GM23338 (cell line): ENCODE measurements at places on chromosomes 6 and 20. TPM values are rescaled to one million over a fixed set of nuclear protein-coding genes. Genes with fewer than 3 reads are reported as not detected.

GRCh38 chr20:61712688-61713087, 353.0 kb downstream of the TAF4 start:
- H3K36me3 ChIP-seq, result no peaks in the 10 kb centered on the region
- no peaks in the 10 kb centered on the region for H3K27me3 ChIP-seq
- no peak for DNase-seq
- H3K27ac ChIP-seq, result no peak overlapping the region
- H3K4me3 ChIP-seq, result no peak overlapping the region

DNA sequence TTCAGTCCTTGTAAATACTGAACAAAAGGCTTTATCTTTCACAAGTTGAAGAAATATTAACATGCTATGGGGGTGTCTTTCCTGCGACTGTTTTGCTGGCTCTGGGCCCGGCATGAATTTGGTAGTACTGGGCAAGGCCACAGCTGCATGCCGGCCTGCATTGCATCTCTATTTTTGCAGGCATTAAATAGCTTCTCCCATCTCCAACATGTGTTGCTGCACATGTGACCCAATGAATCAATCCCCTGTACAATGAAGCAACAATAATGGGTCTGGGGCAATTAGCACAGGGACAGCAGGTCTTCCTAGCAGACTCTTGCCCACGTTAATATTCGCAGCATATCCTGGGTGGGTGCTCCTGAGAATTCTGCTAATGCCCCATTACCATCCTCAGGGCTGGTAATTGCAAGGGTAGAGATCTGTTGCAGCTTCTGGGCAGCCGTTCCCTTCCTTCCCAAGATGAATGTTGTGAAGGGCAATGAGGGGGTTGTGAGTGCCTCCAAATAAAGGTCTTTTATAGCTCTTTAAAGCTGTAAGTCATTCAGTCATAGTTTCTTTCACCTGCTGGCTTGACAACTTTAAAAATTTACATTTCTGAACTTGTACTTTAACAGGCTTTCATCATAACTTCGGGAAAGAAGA, 24.3 kb upstream of the CDYL start:
- no peak overlapping the region for H3K27ac ChIP-seq
- H3K27me3 ChIP-seq, result peaks cover 28% of the 10 kb centered on the region
- no peak for DNase-seq
- no peak overlapping the region for H3K4me3 ChIP-seq
- H3K36me3 ChIP-seq, result no peaks in the 10 kb centered on the region
- H3K4me1 ChIP-seq, result peaks cover 13% of the 10 kb centered on the region; the same call in 1 of the 2 replicates

- peaks cover 21% of the 10 kb centered on the region for H3K4me1 ChIP-seq
- DNase-seq, result no peak
- H3K36me3 ChIP-seq, result no peaks in the 10 kb centered on the region; the same call in 1 of the 2 replicates
- peaks cover 18% of the 10 kb centered on the region for H3K27me3 ChIP-seq
- no peak overlapping the region for H3K27ac ChIP-seq
- no peak overlapping the region for H3K4me3 ChIP-seq
These were observed 1.9 kb upstream of the C20orf204 start for GRCh38 chr20:64033981-64034493.

The PSORS1C2 gene
- not detected in 2 replicates for total RNA-seq

DNA sequence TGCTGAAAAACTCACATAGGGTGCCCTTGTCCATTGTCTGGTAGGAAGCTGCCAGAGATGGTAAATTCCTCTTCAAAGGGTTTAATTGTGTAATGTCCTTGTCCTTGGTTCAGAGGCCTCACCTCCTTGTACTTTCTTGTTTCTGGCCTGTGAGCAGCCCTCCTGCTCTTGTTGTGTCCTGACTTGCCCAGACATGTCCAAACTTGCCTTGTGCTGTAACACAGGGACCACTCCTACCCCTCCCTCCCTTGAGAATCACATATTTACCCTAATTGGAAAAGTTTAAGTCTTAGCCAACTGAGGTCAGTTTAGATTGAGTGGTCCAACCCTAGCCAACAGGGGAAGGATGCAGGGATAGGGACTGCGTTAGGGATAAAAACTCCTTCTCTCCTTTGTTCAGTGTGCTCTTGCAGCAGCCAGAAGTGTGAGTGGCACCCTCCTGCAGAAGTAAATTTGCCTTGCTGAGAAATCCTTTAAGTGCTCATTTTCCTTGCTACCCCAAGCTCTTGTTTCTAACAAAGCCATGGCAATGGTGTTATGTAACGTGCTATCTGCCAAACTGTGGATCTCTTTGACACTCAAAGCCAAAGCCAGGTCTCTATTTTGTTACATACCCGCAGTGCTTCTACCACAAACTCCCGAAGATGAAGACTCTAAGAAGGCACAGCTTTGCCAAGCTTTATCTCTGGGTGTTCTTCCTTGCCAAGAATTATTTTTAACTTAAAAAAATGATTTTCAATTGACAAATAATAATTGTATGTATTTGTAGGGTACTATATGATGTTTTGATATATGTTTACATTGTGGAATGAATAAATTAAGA, 414.5 kb downstream of the ESR1 start:
- no peaks in the 10 kb centered on the region for H3K4me1 ChIP-seq
- DNase-seq, result no peak
- peaks cover 15% of the 10 kb centered on the region for H3K36me3 ChIP-seq

DNA sequence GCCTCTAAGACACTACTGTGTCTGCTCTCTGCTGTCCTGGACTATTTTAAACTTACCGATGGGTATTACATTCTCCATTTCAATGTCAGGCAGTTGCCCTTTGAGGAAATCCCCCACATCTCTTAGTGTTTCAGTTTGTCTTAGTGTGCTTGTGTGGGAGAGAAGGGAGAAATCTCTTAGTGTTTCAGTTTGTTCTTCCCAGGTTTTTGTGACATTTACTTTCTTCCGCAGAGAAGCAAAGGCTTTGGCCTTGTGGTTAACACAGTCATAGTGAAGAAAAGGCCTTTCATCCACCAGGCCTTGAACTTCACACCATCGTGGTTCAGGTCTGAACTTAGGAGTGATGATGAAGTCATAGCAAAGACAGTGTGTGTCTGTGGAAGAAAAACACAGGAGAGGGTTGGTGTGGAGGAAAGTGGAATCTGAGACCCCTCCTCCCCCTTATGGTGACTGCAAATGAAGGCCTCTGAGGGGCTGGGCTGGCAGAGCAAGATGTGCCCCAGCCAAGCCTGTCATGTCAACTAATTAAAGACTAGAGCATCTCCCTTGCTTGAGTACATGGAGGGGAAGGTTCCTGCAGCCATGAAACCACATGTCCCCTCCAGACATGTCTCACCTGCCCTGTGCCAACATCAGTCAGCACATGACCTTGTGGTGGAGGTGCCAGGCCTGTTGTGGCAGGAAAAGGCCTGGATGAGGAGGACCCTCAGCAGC, 23.9 kb downstream of the RAET1L start:
- no peak overlapping the region for H3K4me3 ChIP-seq
- no peaks in the 10 kb centered on the region for H3K36me3 ChIP-seq
- H3K27me3 ChIP-seq, result peaks cover 52% of the 10 kb centered on the region

DNA sequence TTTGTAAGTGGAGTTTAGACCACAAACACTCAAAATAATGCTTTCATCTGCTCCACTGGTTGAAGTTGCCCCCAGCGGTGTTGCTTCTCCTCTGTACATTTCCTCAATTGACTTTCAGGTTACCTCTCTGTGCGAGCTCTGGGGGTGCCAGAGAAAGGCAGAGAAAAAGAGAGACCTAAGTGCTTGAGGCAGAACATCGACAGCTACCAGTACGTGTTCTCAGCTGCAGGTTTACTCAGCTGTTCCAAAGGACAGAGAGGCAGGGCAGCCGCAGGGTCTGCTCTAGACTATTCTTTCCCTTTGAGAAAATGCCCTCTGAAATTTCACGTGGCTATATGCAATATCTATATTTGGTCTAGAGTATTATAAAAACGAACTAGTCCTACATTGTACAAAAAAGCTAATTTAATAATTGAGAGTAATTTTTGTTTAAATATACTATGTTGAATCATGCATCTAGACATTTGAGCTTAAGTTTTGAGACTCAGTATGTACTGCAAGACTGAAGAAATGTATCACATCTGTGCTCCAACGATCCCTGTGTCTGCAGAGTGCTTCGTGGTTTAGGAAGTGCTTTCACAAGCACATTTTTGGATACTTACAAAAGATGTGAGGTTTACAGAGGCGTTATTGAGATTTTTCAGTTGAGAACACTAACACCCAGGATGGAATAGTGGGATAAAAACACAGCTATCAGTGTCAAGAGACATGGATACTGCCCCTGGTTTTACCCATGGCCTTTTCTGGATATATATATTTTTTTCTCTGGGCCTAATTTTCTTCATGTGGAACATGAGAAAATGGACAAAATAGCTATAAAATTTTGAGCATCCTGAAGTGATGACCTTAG, 453.6 kb upstream of the FLRT3 start:
- H3K36me3 ChIP-seq, result no peaks in the 10 kb centered on the region
- DNase-seq, result no peak
- H3K27me3 ChIP-seq, result no peaks in the 10 kb centered on the region
- no peak overlapping the region for H3K4me3 ChIP-seq
- H3K27ac ChIP-seq, result no peak overlapping the region
- H3K4me1 ChIP-seq, result no peaks in the 10 kb centered on the region

The LAMA2 gene
- 4.4 and 6.4 TPM in 2 replicates for total RNA-seq

GRCh38 chr20:56223352-56223751, 25.2 kb upstream of the MC3R start:
- H3K27ac ChIP-seq, result no peak overlapping the region
- no peaks in the 10 kb centered on the region for H3K36me3 ChIP-seq
- DNase-seq, result no peak
- H3K4me3 ChIP-seq, result no peak overlapping the region

DNA sequence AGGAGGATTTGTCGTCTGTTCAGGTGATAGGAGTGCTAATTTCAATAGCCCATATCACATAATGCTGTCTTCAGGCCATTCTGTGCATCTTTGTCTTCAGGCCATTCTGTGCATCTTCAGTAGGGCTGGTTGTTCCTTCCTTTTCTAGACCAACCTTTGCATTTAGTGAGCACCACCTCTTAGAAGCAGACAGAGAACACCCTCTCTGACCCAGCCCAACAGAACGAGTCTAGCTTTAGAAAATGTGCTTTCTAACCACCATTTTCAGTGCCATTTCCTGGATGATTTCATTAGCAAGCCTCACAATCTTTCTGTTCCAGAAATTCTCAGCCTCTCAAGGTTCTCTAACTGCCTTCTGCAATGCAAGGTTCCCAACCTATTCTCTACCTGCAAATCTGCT, 215.3 kb upstream of the KCNQ5 start:
- H3K27me3 ChIP-seq, result no peaks in the 10 kb centered on the region
- no peaks in the 10 kb centered on the region for H3K36me3 ChIP-seq
- no peak overlapping the region for H3K27ac ChIP-seq
- no peak overlapping the region for H3K4me3 ChIP-seq

The TRERF1 gene
- total RNA-seq, result 20.5 and 20.6 TPM in 2 replicates

DNA sequence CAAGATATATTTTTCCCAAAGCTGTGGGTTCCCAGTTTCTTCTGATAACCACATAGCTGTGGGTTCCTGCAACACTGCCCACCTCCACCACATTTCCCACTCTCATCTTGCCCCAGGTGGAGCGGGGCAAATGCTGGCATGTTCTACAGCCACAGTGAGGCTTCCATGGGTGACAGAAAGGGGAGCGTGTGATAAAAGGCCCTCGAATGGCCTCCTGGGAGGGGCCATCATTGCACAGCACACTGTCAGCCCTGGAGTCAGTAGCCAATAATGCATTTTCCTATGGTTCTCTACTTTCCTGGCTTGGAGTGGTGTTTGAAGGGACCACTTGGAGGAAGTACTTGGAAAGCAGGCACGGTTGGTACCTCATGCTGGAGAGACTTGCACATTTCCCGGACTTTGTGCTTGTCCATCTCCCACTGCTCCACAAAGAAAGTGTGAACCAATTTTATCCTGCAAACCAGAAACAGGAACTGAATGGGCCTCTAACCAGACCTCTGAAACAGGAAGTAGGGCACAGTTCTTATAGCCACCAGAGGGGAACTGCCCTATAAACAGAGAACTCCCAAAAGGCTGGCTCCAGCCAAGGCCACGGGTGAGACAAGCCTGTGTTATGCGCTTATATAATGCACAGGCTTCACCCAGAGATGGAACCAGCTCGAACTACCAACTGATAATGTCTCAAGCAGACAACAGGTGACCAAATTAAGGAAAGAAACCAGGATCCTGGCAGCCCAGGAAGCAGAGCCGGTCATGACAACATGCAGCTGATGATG, 8.6 kb downstream of the MAP3K5 start:
- H3K4me3 ChIP-seq, result no peak overlapping the region
- no peak for DNase-seq
- H3K36me3 ChIP-seq, result no peaks in the 10 kb centered on the region
- no peak overlapping the region for H3K27ac ChIP-seq
- no peaks in the 10 kb centered on the region for H3K27me3 ChIP-seq
- H3K4me1 ChIP-seq, result no peaks in the 10 kb centered on the region

DNA sequence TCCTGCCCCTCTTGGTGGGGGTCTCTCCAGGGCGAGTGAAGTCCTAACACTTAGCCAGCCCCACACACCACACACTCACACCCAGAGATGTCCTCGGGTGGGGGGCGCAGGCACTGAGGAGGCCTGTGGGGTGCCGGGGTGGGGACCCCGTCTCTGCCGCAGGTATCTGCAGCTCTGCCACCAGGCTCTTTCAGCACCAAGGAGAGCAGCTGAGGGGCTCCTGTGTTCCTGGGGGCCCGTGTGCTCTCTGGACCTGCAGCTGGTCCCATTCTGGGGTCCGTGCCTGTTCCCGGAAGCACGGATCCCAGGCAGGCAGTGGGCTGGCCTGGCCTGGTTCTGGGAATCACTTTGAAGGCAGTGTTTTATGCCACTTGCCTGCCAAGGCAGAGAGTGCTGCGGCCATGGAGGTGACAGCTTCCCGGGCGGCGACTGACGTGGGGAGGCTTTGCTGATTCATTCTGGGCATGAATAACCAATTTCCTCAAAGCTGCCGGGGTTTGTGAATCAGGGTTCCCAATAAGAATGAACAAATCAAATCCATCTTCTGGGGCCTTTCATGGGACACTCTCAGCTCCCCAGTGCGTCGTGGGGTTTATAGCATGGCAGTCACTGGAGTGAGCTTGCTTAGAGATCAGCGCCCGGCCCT, 54.4 kb upstream of the SLCO4A1 start:
- H3K4me1 ChIP-seq, result no peaks in the 10 kb centered on the region
- no peaks in the 10 kb centered on the region for H3K27me3 ChIP-seq
- no peaks in the 10 kb centered on the region for H3K36me3 ChIP-seq
- no peak overlapping the region for H3K27ac ChIP-seq

- H3K4me3 ChIP-seq, result no peak overlapping the region
- H3K27me3 ChIP-seq, result no peaks in the 10 kb centered on the region
- no peak for DNase-seq
- no peaks in the 10 kb centered on the region; the same call in 1 of the 2 replicates for H3K4me1 ChIP-seq
- H3K27ac ChIP-seq, result no peak overlapping the region
These were observed 243.3 kb downstream of the PRL start for GRCh38 chr6:22053391-22053997.

The ZNF334 gene
- total RNA-seq, result 15.2 and 19.1 TPM in 2 replicates

GRCh38 chr20:22403632-22404361, 180.6 kb downstream of the FOXA2 start:
- peaks cover 30% of the 10 kb centered on the region for H3K4me1 ChIP-seq
- DNase-seq, result peak; percentile 20
- no peaks in the 10 kb centered on the region for H3K36me3 ChIP-seq
- peak overlapping the region; percentile 44 for H3K4me3 ChIP-seq

GRCh38 chr6:31293343-31293742, 21.5 kb upstream of the HLA-C start:
- H3K4me3 ChIP-seq, result no peak overlapping the region
- no peaks in the 10 kb centered on the region for H3K4me1 ChIP-seq
- H3K27me3 ChIP-seq, result no peaks in the 10 kb centered on the region; the same call in 1 of the 2 replicates
- H3K36me3 ChIP-seq, result no peaks in the 10 kb centered on the region; the same call in 1 of the 2 replicates
